NCI-H774 (cell line): ENCODE measurements at places on chromosomes 3 and 15.

- no peak for DNase-seq
Observed at GRCh38 chr3:64645243-64645642, 42.6 kb downstream of the ADAMTS9 start.

- no peak for DNase-seq
Observed at GRCh38 chr3:172154768-172155664, 115.6 kb downstream of the FNDC3B start.

GRCh38 chr3:10504171-10505049, 976 bp downstream of the ATP2B2 start:
- DNase-seq = no peak

- no peak for DNase-seq
Observed at GRCh38 chr3:80285388-80285787, 517.6 kb upstream of the ROBO1 start.

- no peak for DNase-seq
Observed at GRCh38 chr3:185979721-185980121, 41.9 kb upstream of the TRA2B start.

- no peak for DNase-seq
Observed at GRCh38 chr15:61888074-61888780, 172.0 kb downstream of the VPS13C start.

- no peak for DNase-seq
Observed at GRCh38 chr3:19013879-19014278, 134.4 kb upstream of the KCNH8 start.

DNA sequence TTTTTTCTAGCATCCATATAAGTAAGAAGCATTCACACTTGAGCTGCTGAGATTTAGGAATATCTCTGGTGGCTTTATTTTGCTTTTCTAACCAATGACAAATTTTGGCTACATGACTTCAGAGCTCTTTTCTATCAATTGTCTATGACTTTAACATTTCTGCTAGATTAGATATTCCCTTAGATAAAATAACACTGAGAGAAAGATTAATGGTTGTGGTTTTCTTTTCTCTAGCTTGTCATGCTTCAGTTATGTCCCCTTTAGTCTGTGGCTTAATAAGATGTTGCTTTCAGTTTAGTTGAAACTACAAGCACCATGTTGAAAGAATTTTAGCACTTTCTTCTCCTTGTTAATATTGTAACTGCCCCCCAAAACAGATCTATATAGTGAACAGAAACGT, 665.6 kb upstream of the CCDC54 start:
- DNase-seq = no peak

- DNase-seq = no peak
Observed at GRCh38 chr3:141930801-141931200, 54.4 kb downstream of the ATP1B3 start.
